ENCODE measurements at places on chromosomes 4 and X.

GRCh38 chr4:158170691-158171561 lies 1.9 kb downstream of the GASK1B start:
- DNase-seq = peak; percentile 64

- DNase-seq = no peak
Observed at GRCh38 chr4:130147641-130148040, 1051.7 kb downstream of the C4orf33 start.

DNA sequence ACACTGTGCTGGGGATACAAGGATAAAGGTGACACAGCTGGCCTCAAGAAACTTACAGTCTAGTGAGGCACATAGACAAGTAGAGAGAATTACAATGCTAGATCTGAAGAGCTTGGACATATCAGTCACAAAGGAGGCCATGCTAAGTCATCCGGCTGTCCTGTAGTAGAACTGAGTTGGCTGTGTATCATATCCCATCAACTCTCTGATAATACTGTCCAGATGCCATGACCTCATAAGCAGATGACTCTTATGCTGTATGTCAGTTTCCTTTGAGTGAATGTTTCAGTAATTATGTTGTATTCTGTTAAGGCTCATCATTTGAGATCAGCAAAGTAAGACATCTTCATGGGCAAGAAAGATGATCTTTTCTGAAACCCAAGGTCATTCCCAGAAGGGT lies 442.9 kb downstream of the MID1IP1 start:
- DNase-seq = no peak

- DNase-seq = peak; percentile 74
Observed at GRCh38 chrX:132209527-132209926, 9.7 kb downstream of the RAP2C start.

DNA sequence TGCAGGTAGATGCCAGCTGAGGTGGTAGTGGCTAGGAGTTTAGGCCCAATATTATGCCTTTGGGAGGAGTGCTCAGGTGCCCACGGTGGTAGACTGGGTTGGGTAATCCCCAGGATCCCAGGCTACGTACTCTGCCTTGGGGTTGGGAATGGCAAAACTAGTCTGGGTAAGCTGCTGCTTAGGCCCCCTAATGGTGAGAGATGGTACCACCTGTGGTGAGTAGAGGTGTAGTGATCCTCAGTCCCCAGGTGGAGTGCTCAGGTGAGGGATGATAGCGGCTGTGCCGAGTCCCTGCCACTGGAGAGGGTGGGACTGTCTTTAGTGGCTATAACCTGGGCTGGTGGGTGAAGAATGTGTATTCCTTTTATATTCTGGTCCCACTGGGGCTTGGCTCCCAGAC lies 75.2 kb downstream of the IL1RAPL2 start:
- no peak for DNase-seq

GRCh38 chrX:126552313-126553022 lies at the start of gene DCAF12L1:
TSS of gene DCAF12L1 (minus strand) at chrX:126552814. CDS start at chrX:126552608, 206 bp downstream.
- no peak for DNase-seq

DNA sequence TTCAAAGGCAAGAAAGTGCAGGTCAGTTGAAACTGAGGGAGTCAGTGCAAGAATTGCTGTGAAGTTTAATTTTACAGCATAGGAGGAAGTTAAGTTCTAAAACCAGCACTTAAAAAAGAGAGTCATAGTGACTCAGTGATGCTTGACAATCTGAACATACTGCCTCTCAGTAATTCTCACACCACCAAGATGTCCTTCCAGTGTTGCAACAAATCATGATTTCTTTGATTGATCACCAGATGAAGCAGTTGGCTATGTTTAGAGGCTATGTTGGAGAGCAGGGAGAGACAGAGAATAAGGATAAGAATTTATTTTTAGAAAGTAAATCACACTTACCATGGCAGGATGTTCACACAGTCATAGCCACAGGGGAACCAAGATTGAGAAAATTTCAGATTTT lies 13.2 kb downstream of the TRIM2 start:
- peak; percentile 66 for DNase-seq

GRCh38 chr4:136562834-136563233 lies 969.5 kb downstream of the PCDH18 start:
- DNase-seq = peak; percentile 4

DNA sequence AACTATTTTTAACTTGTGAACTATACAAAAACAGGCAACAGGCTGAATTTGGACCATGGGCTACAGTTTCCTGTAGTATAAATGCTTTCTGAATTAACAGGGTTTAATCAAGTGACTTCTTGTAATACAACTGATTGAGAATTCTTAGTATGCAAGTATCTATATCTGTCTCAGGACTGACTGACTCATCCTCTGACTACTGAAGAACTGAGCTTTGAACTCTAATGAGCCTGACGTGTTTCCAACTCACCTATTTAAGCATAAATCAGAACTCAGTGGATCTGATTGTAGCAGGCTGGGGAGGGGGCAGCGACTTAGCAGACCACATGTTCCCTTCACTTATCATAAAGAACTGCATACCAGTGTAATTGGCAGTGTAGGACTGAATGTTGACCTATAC lies 7.8 kb downstream of the SPATA4 start:
- peak; percentile 2 for DNase-seq

DNA sequence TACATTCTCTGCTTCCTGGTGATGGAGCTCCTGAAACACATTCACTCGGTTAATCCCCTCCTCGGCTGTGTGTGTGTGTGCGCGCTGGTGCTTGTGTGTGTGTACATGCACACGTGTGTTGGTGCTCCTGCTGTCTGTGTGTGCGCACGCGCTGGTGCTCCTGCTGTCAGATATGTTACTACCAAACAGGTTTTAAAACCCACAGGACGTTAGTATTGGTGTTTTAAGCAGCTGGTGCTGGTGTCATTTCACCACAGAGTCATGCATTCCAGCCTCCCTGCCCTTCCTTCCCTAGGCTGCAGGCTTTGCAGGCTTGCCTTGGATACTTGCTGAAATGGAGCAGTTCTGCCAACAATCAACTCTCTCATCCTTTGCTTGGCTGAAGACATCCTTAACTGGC lies 48.1 kb upstream of the CPLX1 start:
- DNase-seq = no peak

GRCh38 chrX:57447856-57448255 lies 144.0 kb upstream of the ZXDB start:
- DNase-seq = no peak

DNA sequence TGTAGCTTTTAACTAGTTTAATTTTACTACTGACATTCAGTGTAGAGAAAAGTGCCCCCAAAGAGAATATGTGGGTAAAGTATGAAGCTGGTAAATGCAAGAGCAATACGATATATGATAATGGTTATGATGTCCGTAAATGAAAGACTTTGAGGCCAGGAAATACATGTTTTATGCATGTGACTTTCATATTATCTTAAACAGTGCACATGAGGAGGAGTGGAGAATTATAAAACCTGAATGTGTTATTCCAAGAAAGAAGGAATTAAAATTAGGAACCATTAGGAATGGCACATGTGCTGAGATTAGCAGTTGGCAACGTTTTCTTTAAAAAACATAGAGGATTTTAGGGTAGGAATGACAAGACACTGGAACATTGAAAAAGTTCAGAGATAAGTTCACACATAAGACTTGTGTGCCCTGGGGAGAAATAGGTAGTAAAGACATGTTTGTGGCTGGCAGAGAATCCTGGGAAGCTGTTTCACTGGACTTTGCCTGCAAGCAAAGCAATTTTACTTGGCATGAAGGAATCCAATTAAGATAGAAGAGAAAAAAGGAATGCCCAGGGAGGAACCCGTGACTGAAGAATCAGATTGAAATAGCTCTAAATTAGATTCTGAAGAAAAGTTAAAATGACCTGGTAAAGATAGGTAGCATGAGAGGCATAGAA lies 20.0 kb downstream of the GK start:
- no peak for DNase-seq

- DNase-seq = peak; percentile 14
Observed at GRCh38 chr4:150457802-150458201, 124.1 kb upstream of the MAB21L2 start.

DNA sequence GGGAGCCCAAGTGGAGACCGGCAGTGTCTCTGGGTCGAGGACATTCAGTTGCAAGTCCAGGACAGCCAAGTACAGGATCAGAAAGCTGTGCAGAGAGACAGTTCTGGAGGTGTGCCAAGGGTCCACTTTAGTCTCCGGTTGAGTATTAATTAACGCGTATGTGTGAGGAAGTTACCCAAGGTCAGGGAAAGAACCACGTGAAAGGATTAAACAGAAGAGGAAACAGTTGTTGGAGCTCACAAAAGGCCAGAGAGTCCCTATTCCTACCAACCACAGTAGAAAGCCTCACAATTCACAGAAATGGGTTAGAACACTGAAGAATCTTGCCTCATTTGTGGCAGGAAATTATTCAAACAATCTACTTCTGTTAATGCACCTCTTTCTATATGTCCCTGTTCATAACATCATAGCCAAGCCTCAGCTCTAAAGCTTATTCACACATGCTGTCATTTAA lies 17.9 kb upstream of the NSUN7 start:
- no peak for DNase-seq

DNA sequence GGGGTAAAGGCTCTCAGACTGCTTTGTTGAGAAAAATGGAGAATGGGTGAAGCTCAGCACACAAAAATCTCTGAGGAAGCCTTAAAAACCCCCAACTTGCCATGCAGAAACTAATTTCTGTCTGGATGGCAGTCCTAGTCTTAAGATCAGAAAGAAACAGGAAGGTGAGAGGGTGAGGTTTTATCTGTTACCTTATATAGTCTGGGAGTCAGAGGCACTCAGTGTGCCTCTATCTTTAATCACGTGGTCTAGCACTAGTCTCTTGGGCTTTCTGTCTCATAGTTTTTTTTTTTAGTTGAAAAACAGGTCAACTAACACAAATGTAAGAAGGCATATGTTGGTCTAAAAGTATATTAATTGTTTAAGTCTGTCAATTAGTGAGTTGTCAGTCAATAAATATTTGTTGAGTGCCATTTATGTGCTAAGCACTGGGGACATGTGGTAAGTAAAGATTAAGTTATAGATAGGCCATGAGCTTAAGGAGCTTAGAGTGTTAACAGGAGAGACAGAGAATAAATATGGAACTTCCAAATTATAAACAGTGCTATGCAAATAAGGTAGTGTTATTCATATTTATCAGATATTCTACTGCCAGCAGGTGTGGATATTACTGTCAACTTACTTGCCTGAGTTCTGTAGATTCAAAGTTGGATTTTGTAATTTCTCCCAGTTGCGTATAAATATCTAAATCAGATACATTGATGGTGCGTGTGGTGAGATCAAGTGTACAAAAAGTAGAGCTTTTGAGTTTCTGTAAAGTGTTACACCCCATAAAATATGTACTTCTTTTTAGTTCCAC lies 7.0 kb downstream of the CYBB start:
- DNase-seq = no peak

GRCh38 chr4:175277816-175278215 lies 359.7 kb downstream of the ADAM29 start:
- DNase-seq = no peak

DNA sequence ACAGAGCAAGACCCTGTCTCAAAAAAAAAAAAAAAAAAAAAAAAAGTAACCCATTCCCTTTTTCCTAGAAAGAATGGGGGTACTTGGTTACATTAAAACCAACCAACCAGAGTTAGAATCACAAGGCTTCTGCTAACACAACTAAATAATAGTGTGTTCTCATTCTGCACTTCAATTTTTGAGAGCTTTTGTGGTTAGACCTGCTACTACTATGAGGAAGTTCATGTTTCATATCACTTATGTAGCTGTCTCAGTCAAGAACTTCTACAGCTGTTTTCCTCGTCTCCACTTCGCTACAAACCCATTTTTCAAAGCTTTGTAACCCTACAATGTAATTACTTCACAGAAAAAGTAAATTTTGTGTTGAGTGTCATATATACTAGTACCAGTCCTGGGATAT lies 58.3 kb downstream of the PDHA2 start:
- DNase-seq = no peak

- DNase-seq = no peak
Observed at GRCh38 chr4:37896206-37896860, 5.4 kb downstream of the TBC1D1 start.
